ENCODE measurements at places on chromosomes 4 and X.

- no peak for DNase-seq
These were observed 339.7 kb upstream of the HS3ST1 start for GRCh38 chr4:11768251-11768972.

DNA sequence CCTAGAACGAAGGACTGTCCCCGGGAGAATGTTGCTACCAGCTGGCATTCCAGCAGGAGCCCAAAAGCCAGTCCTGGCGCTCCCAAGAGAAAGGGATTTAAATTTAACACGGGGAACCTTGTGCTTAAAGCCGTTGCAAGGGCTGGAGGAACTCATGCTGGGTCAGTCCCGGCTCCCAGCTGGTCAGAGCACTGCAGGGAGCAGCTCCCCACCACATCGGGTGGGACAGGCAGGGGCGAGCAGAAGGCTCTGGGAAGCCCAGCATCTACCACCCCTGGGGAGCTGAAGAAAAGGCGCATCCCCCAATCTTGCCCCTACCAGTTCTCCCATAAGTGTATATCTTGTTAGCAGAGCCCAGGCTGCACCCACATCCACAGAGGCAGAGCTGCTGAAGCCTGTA is 15.7 kb downstream of the CFAP99 start:
- DNase-seq = no peak

GRCh38 chr4:6873792-6874461 is 35.7 kb upstream of the TBC1D14 start:
- peak; percentile 85 for DNase-seq

- DNase-seq = no peak
These were observed 48.4 kb upstream of the USP9X start for GRCh38 chrX:41036668-41037326.

DNA sequence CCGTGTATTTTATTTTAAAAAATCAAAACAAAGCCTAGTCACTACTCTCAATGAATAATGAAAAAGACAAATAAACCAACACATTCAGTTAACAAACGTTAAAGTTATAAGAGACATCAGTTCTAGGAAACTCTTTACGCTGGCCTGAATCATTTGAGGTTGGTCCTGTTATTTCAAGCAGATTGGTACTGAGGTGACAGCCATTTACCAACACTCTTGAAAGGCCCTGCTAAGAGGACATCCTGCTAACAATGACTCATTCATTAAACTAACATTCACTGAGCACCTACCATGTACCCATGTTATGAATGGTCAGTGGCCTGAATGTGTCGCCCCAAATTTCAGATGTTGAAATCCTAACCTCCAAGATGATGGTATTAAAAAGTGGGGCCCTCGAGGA is 57.1 kb upstream of the ADGRG2 start:
- no peak for DNase-seq

- no peak for DNase-seq
These were observed 6.3 kb downstream of the MEPE start for GRCh38 chr4:87838890-87839591.

- no peak for DNase-seq
These were observed 72.3 kb downstream of the NYX start for GRCh38 chrX:41519468-41519867.

DNA sequence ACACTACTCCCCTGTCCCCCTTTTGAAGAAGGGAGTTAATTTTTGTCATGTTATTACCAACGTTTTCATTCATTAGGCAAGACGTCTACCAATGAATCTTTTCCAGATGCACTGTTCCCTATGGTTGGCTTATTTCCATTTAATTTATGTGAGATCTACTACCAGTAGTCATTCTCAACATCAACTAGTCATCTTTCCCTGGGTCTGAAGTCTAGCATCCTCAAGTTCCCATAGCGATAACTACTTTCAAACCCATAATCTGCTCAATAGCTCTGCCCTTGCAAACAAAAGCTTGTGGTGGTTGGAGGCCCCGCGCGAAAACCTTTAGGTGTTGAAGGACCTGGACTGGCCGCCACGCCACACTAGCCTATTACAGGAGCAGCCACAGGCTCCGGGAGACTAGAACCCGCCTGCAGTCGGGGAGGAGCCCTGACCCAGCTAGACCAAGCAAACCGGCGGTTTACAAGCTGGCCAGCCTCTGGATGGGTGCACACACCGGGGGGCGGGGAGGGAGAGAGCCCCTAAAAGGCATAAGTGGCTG is 746 bp downstream of the PPAT start:
- DNase-seq = no peak
